ENCODE measurements at places on chromosomes 7 and 10.

DNA sequence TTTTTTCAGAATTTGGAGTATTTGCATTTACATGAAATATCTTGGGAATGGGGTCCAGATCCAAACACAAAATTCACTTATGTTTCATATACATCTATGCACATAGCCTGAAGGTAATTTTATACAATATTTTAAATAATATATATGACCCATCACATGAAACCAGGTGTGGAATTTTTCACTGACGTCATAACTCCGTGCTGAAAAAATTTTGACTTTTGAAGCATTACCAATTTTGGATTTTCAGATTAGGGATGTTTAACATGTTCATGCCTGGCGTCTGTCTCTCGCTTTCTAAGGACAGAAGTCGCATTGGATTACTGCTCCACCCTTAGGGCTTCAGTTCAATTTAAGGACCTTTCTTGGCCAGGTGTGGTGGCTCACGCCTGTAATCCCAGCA, 349.5 kb upstream of the PLXDC2 start:
- DNase-seq: no peak

DNA sequence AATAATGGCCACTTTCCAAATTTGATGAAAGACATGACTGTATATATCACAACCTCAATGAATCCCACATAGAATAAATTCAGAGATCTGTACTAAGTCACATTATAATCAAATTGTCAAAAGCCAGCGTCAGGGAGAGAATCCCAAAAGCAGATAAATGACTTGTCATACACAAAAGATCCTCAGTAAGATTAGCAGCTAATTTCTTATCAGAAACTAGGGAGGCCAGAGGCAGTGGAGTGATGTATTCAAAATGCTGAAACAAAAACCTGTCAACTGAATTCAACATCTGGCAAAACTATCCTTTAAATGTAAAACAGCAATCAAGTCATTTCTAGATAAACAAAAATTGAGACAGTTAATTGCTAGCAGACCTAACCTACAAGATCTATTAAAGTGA, 11.6 kb upstream of the ARHGAP22 start:
- DNase-seq: no peak

DNA sequence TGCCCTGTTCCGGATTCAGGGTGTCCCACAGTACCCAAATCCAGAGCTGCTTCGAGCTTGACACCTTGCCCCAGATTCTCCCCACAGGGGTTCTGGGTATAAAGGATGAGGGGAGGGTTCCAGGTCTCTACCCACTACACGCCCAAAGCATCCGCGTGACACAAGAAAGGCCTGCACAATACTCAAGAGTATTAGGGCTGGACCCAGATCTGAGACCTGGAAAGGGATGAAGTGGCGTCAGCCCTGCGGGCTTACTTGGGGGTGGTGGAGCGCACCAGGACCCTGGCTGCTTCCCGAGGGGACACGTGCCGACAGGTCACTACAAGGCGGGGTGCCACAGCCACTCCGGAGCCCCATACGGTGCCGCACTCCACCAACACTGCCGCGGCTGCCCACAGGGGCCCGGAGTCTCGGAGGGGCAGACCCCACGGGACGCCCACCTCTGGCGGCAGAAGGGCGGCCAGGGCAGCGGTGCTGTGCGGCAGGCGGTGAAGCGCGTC, 1.3 kb downstream of the TYSND1 start:
- DNase-seq: no peak

GRCh38 chr7:148434181-148434757, 156.3 kb upstream of the C7orf33 start:
- no peak for DNase-seq

GRCh38 chr7:44184206-44184872, 4.9 kb downstream of the GCK start:
- no peak for DNase-seq

DNA sequence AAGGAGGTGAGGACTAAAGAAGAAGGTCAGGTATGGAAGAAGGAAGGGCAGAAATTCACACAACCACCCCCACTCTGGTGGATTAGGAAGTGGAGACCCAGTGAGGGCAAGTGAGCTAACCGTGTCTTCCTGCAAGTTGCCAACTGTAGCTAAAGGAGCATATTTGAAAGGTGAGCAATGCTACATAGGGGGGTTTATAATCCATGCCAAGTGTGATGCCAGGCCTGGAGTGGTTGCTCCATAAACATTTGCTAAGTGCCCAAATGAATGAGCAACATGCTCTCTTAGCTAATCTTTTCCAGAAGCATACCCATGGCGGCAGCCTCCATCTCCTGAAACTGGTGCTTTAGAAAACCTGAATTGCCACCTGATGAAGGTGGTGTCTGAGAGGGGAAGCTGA, 121.6 kb downstream of the LRRC18 start:
- DNase-seq: no peak

GRCh38 chr7:124276005-124276622, 243.2 kb upstream of the TMEM229A start:
- DNase-seq: no peak

- no peak for DNase-seq
These were observed 50.5 kb upstream of the HSPA12A start for GRCh38 chr10:116792817-116793216.

DNA sequence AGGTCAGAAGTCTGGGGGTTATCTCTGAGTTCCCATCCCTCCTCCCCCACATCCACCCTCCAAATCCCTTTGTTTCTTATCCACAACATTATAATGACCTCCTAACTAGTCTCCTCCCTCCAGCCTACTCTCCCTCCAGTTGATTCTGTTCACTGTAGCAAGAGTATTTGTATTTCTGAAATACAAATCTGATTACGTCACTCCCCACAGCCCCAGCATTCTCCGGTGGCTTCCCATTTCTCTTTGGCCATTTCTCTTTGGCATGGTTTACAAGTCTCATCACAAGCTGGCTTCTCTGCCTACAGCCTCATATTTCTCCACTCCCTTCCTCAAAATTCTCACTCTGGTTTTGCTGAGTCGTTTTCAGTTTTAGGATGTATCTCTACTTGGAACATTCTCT, 24.6 kb upstream of the MRPS33 start:
- no peak for DNase-seq

DNA sequence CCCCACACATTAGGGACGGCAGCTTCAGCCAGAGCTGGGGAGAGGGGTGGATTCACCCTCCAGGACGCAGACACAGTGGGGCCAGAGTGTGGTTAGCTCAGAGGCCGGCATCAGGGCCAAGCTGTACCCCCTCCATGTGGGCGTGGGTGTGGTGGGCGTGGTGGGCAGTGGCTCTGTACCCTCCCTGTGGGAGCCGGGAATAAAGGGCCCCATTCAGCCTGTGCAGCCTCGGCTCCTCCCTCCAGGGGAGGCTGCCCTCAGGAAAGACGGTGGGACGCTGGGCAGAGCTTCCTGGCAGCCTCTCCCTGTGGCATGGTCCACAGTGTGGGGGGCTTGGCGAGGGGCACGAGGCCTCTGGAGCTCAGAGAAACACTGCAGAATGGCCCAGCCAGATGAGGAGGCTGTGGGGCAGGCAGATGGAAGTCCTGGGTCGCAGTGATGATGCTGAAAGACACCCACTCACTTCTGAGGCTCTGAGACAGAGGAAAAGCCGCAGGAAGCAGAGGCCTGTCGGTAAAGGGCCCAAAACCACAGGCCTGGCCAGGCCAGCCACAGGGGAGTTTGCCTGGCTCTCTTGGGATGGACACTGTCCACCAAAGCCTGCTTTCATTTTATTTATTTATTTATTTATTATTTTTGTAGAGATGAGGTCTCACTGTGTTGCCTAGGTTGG, 108.0 kb downstream of the SH3PXD2A start:
- DNase-seq: no peak

DNA sequence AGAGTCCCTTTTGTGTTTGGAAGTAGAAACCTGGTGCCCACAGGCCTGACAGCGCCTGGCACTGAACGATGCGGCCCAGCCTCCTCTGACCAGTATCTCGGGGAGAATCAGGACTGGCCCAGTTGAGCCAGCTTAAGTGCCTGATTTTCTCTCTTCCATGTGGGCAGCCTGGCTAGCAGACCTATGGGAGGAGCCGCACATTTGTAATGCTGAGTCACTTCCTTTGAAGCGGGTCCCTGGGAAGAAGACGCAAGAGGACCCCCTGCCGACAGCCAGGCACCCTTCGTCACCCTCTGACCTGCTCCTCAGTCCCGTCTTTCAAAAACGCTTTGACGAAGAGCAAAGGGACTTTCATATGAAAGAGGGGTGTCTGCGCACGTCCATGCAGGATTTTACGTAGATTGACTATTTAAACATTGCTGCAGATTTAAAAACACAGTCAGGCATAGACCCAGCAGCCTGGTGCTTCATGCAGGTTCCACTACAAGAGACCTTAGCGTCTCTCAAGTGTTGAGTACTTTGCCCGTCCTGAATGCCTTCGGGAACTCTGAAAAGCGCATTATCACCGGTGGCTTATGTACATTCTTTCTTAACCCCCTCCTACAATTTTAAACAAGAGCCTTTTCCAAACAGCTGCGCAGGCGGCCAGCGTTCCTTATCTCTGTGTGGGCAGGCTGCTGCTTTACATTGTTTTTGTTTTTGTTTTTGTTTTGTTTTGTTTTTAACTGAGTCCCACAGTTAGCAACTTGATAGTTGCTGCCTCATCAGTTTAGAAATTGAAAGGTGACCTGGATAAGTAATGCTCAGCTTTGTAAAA, 36.5 kb upstream of the AP5Z1 start:
- DNase-seq: no peak

DNA sequence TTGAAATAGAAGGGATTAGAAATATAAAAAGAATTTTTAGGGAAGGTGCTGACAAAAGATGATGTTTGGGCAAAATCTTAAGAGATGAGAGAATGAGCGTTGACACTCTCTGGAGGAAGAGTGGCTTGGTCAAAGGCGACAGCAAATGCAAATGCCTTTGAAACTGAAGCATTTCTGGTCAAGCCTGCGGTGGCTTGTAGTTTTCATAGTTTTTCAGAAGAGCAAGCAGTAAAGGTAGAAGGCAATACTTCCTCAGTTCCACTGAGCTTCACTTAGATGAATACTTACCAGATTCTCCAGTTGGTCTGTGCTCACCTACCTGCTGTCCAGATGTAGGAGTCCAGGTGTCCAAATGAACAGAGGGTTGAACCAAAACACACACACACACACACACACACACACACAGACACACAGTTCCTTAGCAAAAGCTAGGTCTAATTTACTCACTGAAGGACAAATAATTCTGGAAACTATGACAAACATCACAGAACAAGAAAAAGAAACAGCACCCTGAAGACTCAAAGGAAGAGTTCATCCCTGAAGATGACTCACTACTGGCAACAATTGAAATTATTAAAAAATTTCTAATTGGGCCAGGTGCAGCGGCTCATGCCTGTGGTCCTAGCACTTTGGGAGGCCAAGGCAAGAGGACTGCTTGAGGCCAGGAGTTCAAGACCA, 12.1 kb upstream of the STK17A start:
- no peak for DNase-seq

DNA sequence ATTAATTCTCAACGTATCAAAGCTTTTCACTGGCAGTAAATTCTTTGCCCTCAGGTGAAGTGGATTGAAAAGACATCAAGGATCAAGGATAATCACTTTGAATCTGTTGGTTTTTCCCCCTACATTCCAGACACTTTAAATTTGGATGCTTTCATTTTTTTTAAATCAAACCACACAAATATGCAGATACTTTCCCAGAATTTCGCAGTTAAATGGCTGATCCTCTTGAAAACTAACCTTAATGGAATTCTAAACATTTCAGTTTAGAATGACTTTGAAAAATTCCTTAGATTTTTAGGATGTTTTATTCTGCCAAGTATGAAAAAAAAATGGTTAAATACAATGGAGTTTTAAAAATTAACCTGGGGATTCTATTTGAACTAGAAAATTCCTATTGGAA, 325.9 kb downstream of the GFRA1 start:
- DNase-seq: no peak

DNA sequence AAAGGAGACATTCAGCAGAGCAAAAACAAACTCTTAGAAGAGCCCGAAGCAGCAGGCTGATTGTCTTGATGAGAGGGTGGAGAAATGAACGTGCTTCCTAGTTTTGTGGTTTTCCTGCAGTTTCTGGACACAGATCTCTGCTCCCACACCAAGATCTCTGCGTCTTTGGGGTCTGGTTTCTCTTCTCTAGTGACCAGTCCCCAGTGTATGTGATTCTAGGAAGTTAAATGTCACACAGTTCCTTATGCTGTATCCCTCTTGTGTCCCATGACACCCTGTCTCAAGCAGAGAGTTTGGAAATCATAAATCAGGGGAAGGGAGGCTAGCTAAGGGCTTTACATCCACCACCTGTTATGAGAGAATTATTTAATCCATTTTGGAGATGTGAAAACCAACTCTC, 55.4 kb upstream of the KLF14 start:
- no peak for DNase-seq

DNA sequence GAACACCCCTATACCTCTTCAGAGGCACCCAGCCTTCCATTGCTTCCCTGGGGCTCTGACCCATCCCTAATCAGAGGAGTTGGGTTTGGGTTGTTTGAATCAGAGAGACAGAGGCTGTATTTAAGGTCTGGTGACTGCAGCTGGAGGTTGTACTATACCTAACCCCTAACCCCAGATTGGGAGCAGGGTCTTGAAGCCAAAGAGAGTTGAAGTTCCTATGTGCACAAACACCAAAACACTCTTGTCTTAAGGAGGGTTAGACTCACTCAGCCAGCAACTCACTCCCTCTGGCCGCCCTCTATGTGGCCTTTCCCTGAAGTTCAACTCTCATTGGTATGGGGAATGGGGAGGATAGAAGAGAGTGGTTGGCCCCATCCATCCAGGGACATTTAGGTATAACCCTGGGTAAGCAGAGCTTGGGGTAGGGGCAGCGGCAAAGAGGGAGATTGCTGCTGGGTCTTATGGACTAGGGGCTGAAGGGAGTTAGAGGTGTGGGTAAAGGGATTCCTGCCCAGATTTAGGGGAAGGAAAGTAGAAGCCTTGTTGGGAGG, 80.0 kb downstream of the PAX2 start:
- no peak for DNase-seq

- no peak for DNase-seq
These were observed 10.5 kb downstream of the PPP3CB start for GRCh38 chr10:73485320-73485719.

DNA sequence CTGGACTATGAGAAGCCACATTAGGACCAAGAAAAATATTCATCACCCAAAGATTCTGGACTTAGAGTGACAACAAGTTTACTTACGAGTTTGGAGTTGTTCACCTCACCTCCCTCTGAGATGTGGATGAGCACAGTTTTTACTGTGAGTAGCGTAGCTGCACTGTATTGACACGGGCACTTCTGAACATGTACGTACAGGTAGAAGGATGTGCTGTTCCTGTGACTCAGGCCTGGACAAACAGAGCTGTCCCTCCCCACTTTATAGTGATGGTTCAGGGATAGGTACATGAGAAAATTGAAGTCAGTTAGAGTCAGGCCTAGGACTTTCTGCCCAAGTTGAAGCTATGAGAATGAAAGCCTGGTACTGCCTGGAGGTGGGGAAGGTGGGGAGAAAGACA, 80.9 kb upstream of the DYNC1I1 start:
- DNase-seq: no peak

- DNase-seq: no peak
These were observed 140.8 kb downstream of the ADAM12 start for GRCh38 chr10:126247446-126247975.

GRCh38 chr7:141916099-141916498, at the start of gene OR9A4:
Gene OR9A4, plus strand, starts transcription at chr7:141916399. Its CDS starts 2,477 bp downstream, at chr7:141918876.
- no peak for DNase-seq

GRCh38 chr7:32091608-32092210, 21.5 kb upstream of the PDE1C start:
- DNase-seq: no peak

All from spleen (tissue), 13 donors.